Activated naive CD8-positive, alpha-beta T cell treated with anti-CD3 and anti-CD28 coated beads, Interleukin-2, amount 50 U/mL, for 16 hours (primary cell): ENCODE measurements at places on chromosomes 13 and 19.

- no peak for DNase-seq
Measured at GRCh38 chr13:41025518-41025917, 6.4 kb upstream of the ELF1 start.

- DNase-seq: no peak
Measured at GRCh38 chr13:65555962-65556361, 1674.2 kb downstream of the PCDH9 start.

- DNase-seq: no peak
Measured at GRCh38 chr13:110259651-110260050, 47.3 kb downstream of the COL4A1 start.

GRCh38 chr13:33110713-33111413 lies 94.6 kb downstream of the KL start:
- DNase-seq: no peak

DNA sequence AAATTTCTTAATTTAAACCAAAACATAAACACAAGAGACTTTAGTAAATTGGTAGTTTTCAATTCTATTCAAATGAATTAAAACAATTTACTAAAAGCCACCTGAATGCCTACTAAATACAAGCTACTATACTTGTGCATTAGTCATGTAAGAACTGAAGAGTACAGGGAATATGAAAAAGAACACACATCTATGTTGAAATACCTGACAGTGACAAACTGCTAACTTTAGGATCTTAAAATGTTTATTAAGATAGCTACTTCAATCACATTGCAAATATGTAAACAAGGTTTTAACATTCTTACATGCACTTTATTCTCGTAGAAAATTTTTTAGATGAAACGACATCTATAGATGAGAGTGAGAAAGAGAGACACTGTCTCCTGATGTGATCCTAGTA lies 4.1 kb downstream of the SPRYD7 start:
- DNase-seq: no peak

DNA sequence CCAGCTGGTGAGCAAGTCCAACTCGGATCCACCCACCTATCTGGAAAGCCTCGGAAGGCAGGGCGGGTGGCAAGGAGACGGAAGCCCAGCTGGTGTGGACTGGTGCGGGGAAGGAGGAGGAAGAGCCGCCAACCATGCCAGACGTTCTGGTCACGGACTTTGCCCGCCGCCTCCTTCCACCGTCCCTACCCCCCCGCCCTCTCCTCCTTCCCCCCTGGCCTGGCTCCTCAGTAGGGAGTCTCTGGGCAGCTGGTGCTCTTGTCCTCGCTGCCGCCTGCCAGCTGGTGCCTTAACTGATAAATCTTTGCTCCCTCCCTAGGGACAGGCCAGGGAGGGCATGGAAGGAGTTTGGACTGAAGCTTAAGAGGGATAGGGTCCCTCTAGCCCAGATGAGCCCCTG lies 4.8 kb downstream of the SYNGR4 start:
- DNase-seq: no peak

DNA sequence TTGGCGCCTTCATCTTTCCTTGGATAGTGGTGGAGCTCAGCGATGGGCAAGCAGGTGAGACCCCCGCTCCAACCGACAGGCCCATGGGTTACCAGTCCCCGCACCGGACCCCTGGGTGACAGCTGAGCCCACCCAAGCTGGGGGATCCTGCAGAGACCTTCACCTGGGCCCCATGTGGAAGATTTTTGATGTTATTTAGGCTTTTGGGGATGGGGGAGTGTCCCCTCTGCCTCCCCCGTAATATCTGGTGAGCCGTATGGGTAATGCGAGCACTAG lies 4.9 kb upstream of the LILRA5 start:
- DNase-seq: no peak

- no peak for DNase-seq
Measured at GRCh38 chr13:94173312-94173854, 306.1 kb downstream of the DCT start.

DNA sequence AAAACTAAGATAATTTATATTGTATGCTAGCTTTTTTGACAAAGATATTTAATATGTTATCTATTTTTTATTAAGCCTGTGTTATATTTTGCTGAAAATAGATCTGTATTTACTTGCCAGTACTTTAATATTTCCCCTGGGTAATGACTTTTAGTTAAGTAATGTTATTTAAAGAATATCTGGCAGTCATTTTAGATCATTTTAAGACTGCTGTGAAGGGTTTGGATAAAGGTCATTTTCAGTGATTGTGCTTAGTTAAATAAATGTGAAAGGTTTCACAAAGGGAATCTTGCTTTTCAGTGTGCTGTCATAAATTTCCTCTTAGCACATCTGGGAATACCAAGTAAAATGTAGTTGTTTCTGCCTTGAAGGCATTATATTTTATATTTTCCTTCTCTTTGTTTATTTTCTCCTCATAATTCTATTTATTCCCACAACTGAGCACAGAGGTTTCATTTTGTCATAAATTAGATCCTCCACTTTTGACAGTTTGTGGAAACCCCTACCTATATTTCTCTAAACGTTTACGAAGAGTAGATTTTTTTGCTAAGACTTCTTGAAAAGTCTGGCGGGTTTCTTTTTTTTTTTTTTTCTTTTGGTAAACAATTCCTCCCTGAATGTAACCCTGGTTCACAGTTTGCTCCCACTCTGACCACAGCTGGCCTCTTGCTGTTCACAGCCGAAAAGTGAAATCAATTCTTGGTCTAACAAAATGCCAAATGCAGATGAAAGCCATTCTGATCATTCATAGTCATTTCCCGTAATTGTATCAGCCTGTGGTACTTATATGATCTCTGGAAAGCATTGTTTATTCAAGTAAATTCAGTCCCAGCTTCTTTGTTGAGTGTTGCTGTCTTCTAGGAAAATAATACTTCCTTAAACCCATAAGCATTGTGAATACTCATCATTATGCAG lies 87.8 kb downstream of the MAB21L1 start:
- no peak for DNase-seq

DNA sequence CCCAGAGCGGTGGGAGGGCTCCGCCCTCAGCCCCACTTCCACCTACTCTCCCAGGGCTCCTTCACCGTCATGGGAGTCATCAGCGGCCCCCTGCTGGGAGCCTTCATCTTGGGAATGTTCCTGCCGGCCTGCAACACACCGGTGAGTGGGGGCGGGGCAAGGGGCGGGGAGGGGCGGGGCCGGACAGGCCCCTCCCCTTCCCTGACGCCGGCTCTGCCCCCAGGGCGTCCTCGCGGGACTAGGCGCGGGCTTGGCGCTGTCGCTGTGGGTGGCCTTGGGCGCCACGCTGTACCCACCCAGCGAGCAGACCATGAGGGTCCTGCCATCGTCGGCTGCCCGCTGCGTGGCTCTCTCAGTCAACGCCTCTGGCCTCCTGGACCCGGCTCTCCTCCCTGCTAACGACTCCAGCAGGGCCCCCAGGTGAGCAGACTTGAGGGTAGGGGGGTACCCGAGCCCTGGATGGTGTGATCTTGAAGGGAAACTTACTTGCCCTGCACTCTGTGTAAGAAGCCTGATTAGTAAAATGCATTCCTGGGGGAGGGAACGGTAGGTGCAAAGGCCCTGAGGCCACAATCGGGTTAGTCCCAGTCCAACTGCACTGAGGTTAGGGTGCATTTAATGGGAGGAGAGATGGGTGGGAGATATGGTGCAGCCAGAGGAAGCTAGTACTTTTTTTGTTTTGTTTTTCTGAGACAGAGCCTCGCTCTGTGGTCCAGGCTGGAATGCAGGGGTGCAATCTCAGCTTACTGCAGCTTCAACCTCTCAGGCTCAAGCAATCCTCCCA lies 12.1 kb downstream of the SLC5A5 start:
- DNase-seq: no peak

DNA sequence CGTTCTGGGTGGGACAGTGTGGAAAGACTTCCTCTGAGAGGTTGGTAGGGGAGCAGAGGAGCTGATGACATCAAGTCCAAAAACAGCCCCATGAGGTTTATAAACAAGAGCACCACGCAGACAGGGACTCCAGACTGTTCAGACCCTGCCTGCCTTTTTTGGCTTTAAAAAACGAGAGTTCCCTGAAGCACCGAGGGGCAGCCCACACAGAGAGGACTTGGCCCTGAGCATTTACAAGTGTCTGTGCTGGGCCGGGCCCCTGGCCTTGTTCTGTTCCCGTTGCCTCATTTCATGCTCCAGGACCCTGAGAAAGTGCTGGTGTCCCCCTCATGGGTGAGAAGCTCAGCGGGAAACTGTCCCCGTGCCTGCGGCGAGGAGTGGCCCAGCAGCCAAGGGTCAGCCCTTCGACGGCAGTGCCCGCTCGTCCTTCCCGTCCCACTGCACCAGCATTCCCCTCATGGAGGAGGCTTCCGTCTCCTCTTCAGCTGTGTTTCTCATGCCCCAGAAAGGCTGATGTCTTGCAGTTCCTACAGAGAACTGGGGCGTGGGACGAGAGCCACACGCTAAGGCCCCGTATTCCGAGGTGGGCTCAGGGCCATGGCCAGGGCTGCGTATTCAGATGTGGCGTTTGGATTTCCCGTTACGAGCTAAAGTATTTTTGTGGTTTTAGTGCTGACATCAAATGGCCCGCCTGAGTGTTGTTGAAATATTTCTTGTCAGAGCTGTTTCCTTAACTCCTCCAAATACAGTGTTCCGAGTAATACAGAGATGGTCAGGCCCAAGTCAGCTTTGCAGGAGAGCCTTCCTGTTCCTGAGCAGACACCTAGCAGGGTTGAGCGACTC lies 93.5 kb downstream of the ATP11A start:
- DNase-seq: no peak

DNA sequence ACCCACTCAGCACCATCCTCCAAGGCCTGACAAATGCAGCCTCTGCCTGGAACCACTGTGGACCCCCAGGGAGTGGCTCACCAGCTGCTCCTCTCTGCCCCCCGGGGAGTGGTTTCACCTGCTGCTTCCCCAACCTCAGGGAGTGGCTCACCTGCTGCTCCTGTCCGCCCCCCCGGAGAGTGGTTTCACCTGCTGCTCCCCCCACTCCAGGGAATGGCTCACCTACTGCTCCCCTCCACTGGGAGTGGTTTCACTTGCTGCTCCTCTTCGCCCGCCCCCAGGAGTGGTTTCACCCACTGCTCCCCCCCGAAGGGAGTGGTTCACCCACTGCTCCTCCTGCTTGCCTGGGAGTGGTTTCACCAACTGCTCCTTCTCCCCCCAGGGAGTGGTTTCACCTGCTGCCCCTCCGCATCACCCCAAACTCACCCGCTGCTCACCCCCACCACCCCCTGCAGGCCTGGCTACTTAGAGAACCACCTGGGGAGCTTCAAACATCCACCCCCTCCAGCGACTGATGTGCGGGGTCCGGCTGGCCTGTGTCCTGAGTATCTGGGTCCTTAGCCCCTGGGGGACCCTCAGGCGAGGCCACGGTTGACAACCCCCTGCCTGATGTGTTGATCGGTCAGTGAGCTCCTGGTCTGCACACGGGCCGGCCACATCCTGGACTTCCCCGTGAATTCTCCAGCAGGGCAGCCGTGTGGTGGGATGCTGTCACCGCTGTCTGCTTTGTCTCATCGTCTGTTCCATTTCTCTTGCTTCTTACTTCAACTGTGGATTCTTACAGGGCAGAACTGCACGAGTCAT lies 14.6 kb upstream of the TMEM255B start:
- DNase-seq: no peak

DNA sequence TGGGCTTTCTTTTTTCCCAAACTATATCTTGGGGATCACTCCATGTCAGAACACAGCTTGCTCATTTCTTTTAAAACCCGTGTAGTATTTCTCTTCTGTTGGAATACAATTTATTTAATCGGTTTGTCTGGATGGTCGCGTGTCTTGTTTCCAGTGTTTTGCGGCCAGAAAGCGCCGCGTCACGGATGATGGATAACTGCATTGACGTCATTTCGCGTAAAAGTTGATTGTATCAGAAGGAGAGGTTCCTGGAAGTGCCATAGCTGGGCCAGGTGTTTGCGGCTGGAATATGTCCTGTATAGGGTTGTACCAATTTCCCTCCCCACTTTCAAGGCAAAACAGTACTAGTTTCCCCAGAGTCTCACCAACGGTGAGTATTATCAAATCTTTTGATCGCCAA lies 9.7 kb downstream of the ACTL9 start:
- no peak for DNase-seq

GRCh38 chr13:89455741-89456140 lies 1784.6 kb downstream of the SLITRK5 start:
- DNase-seq: no peak

GRCh38 chr13:97252735-97253134 lies 30.6 kb downstream of the MBNL2 start:
- DNase-seq: no peak

DNA sequence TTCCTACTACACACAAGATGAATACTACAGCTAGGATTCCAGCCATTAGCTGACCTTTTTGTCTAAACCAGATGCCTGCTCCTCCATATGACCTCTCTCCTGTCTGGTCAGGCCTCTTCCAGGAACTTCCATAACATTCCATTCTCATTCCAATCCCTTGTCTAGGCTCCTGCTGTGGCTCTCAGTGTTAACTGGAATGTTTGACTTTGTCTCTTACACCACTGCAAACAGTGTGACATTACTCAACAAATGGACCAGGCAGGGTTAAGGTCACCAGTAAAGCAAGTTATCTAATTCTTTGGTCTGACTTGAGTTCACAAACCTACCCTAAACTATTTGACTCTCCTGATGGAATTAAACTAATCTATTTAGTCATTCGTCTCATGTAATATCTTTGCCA lies 2.1 kb upstream of the GPC6 start:
- DNase-seq: no peak

DNA sequence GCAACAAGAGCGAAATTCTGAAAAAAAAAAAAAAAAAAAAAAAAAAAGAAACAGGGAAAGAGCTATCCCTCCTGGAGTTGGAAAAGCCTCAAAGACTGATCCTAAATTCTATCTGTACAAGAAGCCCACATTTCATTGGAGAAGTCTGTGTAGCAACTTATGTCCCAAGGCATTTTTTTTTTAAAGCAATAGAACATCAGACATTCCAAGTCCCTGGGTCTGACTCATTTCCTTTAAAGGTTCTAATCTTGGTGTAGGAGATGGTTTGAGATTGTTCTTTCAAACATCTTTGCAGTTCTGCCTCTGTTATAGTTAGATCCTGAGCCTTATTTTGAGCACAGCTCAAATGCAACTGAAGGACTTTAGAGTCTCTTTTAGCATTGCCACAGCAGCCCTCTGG lies 706.5 kb upstream of the MIR17HG start:
- no peak for DNase-seq

DNA sequence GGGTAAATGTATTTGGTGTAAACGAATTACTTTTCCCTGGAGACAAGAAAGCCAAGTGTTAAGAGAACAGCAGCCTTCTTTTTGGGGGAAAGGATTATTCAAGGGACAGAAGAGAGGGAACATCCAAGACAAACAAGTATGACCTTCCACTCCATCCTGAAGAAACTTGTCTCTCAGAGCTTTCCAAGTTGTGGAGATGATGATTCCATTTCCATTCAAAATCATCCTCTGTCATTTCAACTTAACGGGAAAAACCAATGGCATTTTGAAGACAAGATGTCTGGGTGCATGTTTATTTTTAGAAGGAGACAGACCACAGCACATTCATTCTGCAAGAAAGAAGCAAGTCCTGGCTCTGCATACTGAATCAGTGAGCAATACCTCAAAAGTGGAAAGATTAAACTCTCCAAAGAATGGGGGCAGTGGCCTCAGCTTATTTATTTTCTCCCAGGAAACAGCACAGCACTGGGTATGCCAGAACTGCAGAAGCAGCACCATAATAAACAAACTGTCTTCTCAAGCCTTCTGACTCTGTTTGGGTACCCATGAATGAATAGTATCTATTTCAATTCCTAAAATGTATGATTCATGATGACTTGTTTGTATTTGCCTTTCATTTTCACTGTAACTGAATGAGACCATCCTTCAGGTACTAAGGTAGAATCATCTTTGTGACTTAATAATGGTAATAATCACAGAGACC lies 541.0 kb downstream of the RFC3 start:
- DNase-seq: no peak

GRCh38 chr19:8663920-8664670 lies 33.7 kb downstream of the NFILZ start:
- no peak for DNase-seq

GRCh38 chr19:56842412-56842811 lies 1.9 kb upstream of the PEG3 start:
- DNase-seq: no peak
